NCI-H1048 (cell line): ENCODE measurements at places on chromosomes 2 and 18.

DNA sequence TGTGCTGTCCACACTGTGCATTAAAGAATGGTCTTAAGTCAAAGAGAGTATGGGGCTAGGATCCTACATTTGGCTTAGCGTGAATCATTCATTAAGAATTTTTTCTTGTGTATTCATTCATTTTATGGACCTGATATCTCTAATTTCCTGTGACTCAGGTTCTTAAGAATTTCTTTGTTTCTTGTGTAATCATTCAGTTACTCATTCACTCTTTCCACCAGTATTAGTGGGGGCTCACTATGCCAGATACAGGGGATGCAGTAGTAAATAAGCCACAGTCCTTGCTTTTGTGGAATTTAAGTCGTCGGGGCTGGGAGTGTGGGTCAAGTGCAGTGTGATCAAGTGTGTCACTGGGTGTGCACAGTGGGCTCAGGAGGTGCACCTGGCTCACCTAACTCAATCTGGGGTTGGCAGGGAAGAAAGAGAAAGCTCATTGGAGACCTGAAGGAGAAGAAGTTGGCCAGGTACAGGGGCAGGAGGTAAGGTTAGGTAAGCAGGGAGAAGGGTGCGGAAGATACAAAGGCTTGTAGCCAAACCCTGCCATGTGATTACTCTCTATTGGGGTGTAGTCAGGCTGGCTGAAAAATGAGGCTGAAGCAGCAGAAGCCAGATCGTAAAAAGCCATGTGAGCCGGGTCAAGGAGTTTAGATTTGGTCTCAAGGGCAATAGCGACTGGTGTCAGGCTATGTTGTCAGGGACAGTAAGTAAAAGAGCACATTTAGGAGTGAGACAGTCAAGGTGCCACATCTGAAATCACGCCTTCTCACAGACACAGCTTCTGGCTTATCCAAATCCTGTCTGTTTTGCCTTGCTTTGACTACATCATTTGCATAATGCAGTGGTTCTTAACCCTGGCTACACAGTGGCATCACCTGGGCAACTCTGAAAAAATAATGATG lies 67.2 kb downstream of the KCTD1 start:
- no peak for DNase-seq

DNA sequence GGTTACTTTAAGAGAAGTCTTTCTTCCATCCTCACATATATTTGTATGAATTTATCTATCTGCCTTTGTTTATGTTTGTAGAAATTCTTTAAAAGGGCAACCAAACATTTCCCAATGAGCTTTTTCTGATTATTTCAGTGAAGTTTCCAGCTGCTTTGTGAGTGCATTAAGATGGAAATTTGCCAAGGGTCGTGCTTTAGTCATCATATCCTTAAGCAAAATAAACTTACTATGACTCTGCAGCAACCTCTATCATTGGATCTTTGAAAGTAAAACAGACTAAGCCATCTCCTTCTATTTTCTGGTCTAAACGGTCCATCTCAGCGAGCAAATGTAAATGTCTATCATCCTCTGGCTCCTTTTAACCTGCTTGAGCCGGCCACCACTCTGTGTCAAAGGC lies 489.3 kb downstream of the SOX11 start:
- DNase-seq = no peak

- DNase-seq = no peak
Observed at GRCh38 chr2:21667638-21668037, 543.9 kb downstream of the TDRD15 start.

DNA sequence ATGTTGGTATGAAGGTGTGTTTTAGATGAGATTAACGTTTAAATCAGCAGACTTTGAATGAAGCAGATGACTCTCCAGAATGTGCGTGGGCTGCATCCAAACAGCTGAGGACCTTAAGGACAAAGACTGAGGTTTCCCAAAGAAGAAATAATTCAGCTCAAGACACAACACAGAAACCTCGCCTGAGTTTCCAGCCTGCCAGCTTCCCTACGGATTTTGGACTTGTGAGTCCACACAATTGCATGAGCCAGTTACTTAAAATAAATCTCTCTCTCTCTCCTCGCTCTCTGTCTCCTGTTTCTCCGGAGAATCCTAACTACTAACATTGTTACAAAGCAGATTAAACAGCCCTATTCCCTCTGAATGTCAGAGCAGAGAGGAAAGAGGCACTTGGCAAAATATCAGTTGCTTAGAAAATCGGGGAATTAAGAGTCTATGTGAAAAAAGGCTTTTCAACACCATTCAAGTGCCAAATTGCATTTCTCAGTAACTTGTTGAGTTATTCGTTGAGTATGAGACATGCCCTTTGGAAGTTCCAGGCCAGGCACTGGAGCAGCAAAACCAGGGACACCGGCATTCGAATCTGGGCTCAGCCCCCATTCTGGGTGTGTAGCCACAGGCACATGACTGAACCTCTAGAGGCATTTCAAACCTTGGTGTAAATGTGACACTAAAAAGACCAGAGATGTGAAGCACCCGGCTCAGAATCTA lies 174.6 kb upstream of the PID1 start:
- DNase-seq = no peak

DNA sequence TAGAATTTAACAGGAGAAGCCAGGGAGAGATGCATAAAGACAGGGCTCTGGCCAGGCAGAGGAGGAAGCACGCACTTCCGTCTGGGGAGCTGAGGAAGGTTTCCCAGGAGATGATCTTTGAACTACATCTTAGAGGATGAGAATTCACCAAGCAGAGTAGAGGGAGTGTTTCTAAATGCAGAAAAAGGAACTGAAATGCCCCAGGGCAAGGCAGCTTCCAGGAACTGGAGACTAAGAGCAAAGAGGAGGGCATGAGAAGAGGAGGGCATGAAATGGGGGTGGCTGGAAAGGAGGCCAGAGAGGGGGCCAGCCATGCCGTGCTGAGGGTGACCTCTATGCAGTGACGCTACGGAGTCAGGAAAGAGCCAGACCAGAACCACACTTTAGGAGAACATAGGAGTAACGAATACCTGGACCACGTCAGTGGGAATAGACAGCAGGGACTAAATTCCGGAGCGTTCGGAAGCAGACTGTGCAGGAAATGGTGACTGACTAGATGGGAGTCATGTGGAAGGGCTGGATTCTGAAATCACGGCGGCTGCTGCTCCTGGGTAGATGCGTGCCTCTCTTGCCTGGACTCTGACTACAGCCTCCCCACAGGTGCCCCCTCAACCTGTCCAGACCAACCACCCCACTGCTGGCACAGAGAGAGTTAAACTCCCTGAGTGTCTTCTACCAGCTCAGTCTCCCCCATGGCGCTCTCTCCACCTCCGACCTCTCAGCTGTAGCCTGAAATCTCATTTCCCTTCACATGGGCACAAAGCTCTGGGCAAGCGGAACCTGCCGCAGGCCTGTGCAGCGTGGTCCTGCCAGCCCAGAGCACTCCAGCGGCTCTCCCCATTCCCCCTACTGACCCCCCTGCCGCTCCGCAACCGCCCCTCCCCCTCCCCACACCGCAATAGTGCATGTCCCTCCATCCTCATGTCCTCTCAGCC lies 87.0 kb upstream of the RTN4 start:
- no peak for DNase-seq

- DNase-seq = no peak
Observed at GRCh38 chr2:38835015-38835601, 40.6 kb downstream of the DHX57 start.

GRCh38 chr2:46674488-46674887 lies 195.1 kb downstream of the TMEM247 start:
- DNase-seq = no peak

DNA sequence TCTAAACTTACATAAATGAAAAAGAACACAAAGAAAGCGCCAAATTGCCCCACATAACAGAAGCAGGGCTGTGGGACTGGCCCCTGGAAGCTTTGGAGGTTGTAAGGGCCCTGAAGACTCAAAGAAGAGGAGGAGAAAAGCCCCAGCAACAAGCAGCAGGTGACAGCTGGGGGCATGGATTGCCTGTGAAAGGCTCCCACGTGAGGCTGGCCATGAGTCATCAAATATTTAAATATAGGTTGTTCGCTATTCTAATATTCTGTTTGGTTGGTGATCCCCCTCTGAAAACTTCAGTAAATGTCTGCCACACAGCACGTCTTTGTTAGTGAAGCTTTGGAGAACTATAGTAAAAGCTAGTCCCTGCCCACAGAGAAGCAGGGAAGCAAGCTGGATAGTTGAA lies 132.4 kb downstream of the MREG start:
- no peak for DNase-seq

DNA sequence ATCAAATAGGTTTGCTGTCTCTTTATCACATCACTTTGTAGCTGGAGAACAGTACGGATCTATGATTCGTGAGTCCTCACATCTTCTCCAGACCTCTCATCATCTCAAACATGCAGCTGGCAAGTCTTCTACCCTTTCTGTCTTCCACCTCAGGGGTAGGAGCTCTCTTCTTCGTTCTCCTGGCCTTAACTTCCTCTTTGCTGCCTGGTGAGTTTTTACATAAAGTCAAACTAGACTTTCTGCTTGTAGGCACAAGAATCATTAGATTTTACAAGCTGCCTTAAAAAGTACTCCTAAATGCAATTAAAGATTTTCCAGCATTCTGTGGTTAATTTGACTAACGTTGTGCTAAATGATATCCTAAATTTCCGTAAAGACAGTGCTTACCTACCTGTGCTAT lies 43.7 kb upstream of the TANK start:
- DNase-seq = no peak

GRCh38 chr2:177639262-177639914 lies 246.8 kb downstream of the AGPS start:
- no peak for DNase-seq
